ENCODE measurements at places on chromosomes 5 and 9.

DNA sequence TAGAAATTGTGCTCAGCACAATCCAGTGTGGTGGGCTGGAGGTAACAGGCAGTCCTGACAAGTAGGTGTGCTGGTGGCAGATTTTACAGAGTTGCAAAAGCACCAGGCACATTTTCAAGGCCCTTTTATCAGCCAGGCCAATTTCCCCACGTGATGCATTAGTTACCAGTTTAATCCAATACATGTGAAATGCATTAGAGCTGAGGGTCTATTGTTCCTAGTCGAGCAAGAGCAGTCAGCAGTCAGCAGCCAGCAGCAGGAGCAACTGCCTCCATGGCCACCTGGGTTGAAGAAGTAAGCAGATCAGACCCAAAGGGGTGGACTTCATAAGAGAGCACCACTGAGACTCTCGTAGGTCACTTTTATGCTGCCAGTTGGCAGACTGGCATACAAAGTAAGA, 76.7 kb downstream of the EPB41L4A start:
- no peak for DNase-seq

DNA sequence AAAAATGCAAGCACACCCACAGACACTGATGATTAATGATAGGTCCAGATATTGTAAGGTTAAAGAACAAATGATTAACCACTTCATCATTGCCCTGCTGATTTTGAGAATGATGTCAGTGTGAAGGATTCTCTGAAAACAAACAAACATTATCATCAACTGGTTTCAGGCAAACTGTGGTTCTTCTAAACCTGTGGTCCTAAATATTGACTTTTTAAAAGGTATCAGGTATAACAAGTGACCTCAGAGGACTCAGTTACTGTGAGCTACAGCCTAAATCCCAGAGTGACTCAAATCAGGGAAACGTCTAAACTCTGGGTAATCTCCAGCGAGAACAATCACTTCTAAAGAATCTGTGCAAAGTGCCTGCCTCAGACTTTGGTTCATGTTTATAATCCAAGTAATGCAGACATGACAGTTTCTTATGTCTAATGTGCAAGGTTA, 172.3 kb upstream of the CDH6 start:
- DNase-seq, result no peak

- DNase-seq, result no peak
Observed at GRCh38 chr5:171521219-171521633, 101.8 kb downstream of the FGF18 start.

- DNase-seq, result no peak
Observed at GRCh38 chr9:133910855-133911514, 81.1 kb downstream of the VAV2 start.

DNA sequence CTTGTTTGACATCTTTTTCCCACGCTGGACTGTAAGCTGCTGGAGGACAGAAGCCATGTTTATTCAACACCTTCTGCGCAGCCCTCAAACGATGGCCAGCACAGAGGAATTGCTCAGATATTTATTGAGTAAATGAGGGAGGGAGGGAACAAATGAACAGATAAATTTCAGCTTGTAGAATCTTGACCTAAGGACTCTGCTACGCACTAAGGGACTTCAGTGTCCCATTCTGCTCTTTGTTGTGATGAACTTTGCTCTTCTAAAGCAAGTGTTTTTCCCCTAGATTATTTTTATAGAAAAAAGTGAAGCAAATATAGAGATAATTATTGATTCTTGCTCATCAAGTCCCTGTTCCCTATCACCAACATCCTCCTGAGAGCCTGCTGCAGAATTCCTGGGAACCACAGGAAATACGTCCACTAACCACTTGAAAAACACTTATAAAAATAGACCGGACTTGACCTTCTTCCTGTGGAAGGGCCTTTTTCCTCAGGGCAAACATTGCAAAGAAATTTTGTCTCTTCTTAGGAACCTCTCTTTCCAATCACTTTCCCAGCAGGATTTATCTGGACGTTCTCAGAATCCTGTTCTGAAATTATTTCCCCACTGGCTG, 54.9 kb downstream of the FGF1 start:
- no peak for DNase-seq

DNA sequence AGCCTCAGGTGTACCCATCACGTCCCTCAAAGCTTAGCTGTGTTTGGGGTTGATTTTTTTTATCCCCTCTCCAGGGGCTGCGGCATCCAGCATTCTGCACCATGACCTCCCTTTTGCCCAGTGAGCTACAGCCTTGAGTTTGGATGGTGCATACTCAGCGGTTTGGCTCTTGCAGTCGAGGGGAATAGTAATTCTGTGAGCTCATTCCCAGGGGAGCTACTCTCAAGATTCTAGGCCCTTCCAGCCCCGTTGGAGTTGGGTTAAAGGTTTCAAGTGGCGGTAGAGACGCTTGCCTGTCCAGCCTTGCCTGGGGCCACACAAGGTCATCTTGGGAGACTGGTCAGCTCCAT, 102.2 kb upstream of the SPRY4 start:
- no peak for DNase-seq

DNA sequence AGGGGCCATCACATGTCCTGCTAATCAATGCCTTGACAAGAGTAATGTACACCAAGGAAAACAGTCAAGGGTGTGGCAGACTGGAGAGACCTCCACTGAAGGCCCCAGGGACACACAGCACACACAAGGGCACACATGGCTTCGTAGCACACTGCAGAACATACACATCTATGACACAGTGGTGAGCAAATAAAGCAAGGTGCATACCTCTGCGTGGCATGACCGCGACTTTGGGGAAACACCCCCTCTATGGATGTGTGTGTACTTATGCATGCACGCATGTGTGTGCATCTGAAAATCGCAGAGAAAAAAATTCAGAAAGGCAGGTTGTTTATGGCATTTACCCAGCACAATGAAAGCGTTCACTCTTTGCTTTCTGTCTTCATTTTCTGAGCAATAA, 20.5 kb downstream of the SEMA4D start:
- DNase-seq, result no peak

GRCh38 chr5:64149268-64149667, 16.4 kb upstream of the RNF180 start:
- no peak for DNase-seq

DNA sequence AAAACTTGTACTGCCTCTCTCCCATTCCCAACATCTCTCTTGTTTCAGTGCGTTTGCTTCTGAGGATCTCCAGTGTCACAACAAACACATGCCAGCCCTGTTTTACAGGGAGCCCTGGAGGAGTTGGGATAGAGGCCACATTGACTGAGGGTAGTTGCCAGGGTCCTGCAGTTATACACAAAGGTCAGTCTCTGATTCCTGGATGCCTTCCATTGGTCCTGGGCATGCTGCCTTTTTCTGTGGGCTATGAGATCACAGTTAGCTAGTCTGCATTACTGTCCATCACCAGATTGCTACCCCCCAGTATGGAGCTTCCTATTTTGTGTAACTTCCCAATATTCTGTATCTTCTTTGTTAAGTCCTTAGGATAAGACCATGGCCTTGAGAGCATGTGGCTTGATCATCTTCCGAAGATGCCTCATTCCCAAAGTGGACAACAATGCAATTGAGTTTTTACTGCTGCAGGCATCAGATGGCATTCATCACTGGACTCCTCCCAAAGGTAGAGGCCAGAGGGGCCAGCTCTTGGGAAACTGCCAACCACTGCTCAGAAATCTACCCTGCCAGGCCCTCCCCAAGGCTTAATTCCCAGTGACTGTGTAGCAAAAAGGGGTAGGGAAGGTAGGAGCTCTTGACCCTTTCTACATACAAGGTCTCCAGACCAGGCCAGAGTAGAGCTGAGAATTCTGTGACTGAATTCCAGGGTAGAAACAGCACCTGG, 9.5 kb downstream of the NUDT2 start:
- DNase-seq, result no peak

GRCh38 chr5:121377461-121377860, 474.2 kb upstream of the FTMT start:
- DNase-seq, result no peak

DNA sequence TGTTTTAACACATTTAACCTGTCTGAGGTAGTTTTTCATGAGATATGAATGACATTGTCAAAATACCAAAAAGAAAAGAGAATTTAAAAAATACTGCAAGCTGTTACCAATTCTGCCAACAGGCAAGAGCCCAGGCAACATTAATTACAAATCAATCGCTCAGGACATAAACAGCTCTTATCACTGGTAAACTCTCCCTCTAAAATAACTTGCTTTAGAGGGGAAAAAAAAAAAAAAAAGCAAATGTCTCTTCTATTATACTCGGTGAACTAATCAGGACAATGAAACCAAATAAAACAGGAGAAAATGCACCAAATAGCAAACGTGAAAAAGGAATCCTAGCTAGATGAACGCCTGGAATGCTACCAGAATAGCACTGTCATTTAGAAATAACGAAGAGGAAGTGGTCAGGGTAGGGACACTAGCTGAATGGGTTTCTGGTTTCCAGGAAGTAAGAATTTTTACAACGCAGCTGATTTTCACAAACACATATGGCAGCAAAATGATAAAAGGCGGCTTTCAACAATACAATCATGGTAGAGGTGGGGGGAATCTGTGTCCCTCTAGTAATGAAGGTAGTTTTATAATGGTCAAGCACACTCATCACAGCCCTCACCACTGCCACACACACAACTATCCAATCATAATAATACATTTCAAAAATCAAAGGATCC, 94.9 kb downstream of the DENND1A start:
- DNase-seq, result no peak

GRCh38 chr9:119117409-119117808, 251.8 kb downstream of the BRINP1 start:
- DNase-seq, result no peak
